ENCODE measurements at places on chromosomes 3 and 15.

DNA sequence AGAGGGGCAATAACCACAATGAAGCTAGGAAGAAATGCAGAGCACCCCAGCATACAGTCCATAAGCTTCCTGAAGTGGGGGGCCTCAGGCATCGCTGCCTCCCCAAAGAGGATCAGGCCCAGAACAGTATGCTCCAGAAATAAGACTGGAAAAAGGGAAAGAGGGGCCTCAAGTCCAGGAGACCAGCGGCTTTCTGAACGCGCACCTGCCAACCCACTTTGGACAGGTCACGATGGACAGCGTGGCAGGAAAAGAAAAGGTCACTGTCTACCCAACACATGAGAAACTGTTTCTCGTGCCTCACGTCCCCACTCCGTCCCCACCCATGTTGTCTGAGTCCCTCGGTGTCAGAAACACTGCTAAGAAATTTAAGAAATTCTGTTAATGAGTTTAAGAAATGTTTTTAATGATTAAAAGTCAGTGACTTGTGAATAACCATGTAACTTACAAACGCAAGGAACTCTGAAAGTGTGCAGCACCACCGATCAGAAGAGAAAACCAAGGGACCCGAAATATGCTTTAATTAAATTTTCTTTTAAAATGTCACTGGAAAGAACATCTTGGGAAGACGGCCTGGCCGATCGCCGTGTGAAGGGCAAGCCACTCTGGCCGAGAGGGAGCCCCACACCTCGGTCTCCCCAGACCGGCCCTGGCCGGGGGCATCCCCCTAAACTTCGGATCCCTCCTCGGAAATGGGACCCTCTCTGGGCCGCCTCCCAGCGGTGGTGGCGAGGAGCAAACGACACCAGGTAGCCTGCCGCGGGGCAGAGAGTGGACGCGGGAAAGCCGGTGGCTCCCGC, 1.7 kb upstream of the PPARG start:
- peak; percentile 25 for DNase-seq

DNA sequence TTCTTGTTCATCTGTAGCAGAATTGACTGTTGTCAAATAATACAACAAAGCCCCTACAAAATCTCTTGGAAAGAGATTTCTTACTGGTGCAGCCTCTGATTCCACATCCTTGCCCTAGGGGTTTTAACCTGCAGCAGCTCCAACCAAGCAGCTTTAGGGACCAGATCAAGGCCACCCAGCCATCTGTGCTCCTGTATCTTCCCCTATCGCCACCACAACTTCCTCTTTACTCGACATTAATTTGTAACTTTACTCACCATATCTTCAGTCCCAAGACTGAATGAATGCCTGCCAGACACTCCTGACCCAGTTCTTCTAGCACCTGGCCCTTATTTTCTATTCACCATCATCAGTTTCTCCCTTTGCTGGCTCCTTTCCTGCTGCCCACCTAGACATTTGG, 156.6 kb upstream of the IL12A start:
- DNase-seq = peak; percentile 29

DNA sequence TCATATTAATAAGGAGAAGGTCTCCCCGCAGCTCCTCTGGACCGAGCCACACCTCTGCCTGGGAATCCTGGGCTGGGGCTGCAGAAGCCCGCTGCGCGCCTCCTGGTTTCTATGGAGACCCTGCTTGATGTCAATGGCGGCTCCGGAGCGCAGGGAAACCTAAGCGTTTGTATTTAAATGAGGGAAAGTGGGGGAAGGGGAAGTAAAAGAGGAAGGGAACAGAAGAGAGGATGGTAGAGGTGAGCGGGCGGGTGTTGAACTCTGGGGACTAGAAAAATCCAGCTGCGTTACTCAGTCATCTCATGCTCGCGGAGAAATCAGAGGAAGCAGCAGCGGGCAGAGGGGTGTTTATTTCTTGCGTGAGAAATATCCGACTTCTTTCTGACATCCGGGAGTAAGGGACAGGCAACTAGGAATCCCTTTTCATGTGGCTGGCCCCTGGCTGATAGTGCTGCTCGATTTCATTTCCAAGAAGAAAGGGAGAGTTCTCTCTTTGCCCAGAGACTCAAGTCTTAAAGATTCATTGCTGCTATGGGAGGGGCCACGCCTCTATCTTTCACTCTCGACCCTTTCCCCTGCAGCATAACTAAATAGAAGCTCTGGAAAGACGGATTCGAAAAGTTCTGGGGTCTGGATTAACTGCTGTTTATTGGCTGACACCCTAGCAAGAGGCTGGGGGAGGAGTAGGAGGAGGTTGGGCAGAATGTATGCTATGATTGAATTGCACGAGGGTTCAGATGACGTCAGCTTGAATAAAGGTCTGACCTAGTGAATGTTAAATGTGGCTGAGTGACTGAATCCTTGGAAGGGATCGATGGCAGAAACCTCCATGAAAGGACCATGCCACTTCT, 110.5 kb upstream of the GAP43 start:
- DNase-seq = no peak

GRCh38 chr15:49495993-49496753, 73.1 kb downstream of the FGF7 start:
- no peak for DNase-seq

- DNase-seq = no peak
Observed at GRCh38 chr3:197083486-197083885, 53.9 kb upstream of the MELTF start.

- peak; percentile 83 for DNase-seq
Observed at GRCh38 chr15:64911311-64912186, at the start of gene ANKDD1A. TSS of gene ANKDD1A (plus strand) at chr15:64911902. CDS start at chr15:64911931, 29 bp downstream.

DNA sequence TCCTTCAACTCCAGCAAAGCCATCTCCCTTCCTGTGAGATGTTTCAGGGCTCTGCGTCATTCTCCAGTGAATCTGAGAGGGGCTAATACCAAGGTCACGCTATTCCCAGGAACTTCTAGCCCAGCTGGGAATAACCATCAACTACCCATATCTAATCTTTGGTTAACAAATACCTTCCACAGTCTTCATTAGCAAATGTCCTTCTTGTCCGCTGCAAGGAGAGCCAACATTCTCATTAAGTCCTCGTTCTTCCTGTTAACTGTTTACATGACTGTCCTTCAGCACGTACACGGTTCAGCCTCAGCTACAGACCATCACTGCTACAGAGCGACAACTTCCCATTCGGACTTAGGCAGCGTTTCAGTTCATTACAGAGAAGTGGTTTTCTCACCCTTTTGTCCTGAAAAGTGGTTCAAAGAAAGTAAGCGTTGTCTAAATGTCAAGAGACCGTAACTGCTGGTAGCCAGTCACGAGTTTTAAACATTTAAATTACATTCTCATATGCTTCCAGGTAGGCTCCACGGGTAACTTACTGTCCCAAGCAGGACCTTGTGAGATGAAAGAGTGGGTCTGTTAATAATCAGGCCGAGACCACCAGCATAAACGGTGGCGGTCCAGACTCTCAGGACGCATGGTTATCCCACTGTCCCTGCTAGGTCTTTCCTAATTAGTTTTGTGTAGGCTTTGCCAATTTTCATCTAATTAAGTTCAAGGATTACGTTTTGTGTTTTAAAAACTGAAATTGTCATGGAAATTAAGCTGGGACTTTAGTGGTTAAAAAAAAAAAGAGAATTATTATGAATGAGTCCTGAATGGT, 63.8 kb downstream of the CHSY1 start:
- peak; percentile 45 for DNase-seq

- DNase-seq = no peak
Observed at GRCh38 chr15:63514531-63514943, 10.1 kb downstream of the USP3 start.

DNA sequence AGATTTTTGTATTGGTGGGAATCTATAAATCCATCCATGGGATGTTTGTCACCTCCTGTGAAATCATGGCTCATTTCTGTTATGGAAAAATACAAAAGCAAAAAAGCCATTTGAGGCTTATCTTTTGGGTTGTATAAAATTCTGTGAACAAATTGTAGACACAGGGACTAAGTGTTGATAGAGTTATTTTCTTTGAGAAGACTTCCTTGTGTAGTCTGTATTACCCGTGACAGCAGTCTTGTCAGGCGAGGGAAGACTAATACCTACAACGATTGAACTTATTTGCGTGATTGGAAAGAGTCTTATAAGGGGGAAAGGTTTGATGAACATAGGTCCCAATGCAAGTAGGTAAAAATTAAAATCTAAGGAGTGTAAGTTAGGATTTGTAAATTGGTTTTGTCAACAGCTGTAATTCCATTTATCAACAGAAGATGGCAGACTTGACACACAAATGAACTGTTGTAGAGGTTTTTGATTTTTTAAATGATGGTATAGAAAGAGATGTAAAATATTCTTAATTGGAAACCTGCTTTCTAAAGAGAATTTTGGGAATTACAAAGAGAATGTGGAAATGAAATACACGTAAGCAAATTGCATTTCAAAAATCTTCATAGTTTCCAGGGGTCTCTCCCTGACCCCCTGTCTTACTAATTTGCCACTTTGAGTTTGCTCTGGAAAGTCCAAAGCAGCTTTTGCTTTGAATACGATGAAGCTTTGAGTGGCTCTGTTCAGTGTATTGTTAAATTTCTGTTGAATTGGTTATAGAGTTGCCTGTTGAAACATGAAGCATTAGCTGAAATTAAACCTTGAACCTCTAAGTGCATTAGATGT, 33.2 kb downstream of the SLC25A26 start:
- peak; percentile 37 for DNase-seq
